ENCODE measurements at places on chromosomes 2 and 18.
A peak's percentile ranks its signal among the peaks of the same experiment; 100 is the strongest.

DNA sequence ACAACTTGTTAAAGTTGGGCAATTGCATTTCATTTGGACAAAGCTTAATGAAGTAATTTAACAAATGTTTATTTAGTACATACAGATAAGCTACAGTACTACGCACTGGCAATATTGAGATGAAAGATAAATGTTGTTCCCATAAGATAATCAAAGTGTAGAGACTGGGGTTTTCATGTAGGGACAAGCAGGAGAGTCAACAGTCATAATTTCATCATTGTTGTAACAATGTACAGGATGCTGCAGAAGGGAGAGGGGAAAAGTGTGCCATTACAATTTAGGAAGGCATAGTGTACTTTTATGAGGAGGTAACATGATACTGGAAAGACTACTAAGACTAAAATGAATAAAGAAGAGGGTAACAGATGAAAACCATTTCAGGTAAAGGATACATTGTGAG, 441.6 kb downstream of the ERBB4 start:
- DNase-seq, result peak; percentile 16

- no peak for DNase-seq
Observed at GRCh38 chr2:74872389-74872836, 38.5 kb downstream of the HK2 start.

DNA sequence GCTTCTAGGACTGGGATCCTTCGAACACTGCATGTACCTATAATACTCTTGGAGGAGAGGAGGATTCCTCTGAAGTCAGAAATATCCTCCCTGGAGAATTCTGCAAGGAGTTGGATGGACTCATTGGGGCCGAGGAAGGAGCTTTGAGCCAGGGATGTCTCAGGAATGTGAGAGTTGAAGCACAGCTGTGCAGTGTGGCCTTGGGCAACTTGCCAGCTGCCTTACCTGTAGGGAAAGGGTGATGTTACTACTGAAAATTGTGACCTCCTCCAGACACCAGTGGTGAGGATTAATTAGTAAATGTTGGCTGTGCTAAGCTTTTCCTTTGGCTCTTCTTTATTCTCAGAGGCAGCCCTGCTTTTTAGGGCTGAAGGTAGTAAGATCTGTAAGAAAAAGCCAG, 41.4 kb downstream of the FMNL2 start:
- no peak for DNase-seq

GRCh38 chr2:159557437-159558034, 58.8 kb downstream of the BAZ2B start:
- DNase-seq, result no peak

- no peak for DNase-seq
Observed at GRCh38 chr2:20624884-20625485, 25.9 kb downstream of the HS1BP3 start.

GRCh38 chr2:172219201-172219600, 116.5 kb upstream of the DLX2 start:
- no peak for DNase-seq

DNA sequence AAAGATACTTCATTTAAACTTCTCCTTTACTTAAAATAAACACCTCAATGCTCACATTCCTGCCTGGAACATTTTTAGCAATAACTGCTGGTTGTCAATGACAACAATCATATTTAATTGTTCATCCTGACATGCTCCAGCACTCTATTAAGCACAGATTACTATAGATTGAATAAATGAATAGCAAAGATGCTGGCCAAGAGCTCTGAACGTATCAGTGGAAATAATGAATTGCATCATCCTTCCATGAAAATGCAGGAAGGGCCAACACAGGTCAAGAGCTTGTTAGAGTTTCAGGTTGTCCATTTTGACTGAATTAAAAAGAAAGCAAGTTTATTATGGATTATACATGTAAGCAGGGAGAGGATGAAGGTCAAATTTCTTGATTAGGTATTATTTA, 994.0 kb downstream of the TSN start:
- DNase-seq, result no peak
